Germinal center (tissue), 1 donor: ENCODE measurements at places on chromosomes 2 and 18.

- no peak for DNase-seq
Measured at GRCh38 chr18:11859903-11860407, 8.7 kb downstream of the CHMP1B start.

DNA sequence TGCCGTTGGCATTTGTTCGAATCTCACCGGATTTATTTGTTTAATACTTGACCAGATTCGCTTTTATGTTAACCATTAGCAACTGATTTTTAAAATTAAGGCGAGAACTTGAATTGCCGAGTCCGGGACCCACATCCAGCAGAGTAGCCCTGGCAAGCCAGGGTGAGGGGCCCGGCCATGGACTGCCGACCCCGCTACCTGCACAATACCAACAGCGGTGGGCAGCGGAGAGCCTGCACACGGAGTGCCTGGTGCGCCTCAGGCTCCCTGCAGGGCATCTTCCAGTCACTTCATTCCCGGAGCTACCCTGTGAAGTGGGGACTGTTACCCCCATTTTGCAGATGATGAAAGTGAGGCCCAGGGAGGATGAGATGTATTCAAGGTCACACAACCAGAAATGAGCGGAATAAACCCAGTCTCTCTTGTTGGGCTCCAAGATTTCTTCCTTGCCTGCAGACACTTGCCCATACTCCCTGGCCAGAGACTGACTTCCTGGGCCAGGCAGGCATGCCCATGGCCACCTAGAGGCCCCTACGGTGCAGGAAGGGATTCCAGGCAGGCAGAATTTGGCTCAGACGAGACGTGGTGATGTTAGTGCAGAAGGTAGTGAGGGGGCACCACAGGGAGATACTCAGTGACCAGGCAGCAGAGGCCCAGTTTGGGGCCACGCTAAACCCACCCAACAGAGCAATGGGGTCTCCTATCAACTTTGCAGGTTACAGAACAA, 2.9 kb downstream of the FBLN7 start:
- DNase-seq: no peak

DNA sequence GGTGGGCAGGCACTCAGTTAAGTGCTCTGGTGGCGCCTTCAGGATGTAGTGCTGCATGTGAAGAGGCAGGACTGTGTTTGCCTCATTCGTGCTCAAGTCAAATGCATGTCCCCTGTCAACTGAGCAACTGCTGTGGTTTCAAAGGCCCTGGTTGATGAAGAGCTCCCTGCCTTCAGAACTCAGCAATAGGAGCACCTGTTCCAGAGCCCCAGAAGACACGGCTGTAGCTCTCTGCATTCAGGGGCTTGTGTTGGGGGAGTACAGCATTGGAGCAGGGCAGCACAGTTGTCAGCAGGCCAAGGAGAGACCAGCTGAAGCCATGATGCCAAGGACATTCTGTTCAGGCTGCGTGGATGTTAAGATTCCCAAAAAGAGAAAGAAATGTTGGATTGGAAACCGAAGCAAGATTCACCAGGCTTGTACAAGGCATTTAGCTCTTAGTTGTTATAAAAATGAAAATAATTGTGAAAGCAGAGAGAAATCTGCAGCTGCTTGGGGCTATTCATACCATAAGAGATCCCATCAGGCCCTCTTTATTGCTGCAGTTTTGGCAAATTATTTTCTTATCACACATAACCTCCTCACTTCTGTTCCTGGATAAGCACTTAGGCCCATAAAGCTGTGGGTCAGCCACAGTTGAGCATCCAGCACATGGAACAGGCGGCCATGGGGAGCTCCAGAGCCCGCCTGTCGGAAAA, 252.4 kb upstream of the ZNF521 start:
- DNase-seq: no peak

DNA sequence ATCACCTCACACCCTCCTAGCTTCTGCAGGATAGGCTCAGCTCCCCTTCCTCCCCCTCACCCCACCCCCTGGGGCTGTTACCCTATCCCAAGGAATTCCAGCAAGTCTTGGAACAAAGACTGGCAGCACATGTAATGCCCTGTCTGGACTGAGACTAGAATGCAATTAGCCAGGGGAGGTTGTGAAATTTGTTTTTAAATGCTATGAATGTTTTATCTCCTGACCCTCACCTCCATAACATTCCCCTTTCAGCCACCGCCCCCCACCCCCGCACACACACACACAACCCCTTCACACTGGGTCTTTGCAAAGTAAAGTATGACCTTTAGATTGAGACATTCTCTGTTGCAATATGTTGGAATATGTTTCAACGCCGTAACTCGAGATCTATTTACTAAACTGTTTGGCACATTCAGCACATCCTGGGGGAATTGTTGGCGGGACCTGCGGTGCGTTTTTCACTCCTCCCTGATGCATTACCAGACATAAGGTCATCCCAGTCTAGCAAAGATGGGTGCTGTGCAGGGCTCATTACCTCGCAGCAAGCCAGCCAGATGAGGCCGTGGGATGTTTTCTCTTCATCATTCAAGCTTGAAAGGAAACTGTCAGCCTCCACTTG, 290.7 kb upstream of the SLC14A2 start:
- no peak for DNase-seq

DNA sequence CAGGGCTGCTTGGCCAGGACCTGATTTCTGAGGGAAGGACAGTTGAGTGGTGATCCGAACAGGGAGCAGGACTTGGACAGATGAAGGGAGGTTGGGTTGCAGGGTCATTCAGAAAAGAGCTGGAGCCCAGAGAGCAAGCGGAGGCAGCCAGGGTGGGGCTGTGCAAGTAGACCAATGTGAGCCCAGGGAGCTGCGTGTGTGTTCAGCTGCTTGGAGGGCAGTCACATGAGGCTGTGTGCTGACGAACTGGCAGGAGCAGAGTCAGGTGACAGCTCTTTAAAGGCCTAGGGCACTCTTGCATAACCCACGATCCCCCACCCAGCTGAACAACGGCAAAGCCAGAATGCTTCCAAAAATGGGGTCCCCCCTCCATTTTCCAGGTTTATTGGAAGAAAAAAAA, 4.6 kb upstream of the MLPH start:
- no peak for DNase-seq

- DNase-seq: no peak
Measured at GRCh38 chr2:149552226-149552625, 35.3 kb downstream of the MMADHC start.

GRCh38 chr18:29123706-29124530, 947.0 kb upstream of the CDH2 start:
- no peak for DNase-seq

DNA sequence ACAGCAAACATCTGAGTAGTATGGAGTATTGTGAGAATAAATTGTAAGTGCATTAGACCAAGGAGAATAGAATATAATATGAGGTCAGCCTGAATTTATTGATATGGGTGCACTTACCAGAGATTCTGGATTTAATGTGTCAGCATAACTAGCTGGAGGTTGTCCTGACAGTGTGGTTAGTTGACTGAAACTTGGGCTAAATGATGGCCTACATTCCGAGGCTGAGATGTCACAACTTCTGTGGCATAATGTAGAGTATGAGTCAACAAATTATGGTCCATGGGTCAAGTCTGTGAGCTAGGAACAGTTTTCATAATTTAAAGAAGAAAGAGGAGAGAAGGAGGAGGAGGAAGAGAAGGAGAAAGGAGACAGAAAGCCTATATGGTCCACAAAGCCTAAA, 127.6 kb downstream of the QPCT start:
- no peak for DNase-seq

DNA sequence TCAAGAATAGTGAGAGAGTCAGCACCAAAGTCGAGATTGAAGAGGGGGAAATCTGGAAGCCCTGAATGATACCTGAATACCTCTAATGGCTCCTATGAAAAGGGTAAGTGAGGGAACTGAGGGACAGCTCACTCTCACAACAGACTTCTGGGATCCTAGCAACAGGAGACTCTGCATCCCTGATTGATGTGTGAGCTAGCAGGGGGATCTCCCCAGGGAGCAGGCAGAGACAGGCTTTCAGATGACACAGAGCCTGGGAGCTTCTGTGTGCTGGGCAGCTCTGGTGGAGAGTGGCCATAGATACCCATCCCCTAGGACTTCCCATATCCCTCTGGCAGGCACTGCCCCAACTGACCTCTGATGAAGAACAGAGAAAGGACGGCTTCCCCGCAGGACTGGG, 206.2 kb downstream of the EXOC6B start:
- no peak for DNase-seq

DNA sequence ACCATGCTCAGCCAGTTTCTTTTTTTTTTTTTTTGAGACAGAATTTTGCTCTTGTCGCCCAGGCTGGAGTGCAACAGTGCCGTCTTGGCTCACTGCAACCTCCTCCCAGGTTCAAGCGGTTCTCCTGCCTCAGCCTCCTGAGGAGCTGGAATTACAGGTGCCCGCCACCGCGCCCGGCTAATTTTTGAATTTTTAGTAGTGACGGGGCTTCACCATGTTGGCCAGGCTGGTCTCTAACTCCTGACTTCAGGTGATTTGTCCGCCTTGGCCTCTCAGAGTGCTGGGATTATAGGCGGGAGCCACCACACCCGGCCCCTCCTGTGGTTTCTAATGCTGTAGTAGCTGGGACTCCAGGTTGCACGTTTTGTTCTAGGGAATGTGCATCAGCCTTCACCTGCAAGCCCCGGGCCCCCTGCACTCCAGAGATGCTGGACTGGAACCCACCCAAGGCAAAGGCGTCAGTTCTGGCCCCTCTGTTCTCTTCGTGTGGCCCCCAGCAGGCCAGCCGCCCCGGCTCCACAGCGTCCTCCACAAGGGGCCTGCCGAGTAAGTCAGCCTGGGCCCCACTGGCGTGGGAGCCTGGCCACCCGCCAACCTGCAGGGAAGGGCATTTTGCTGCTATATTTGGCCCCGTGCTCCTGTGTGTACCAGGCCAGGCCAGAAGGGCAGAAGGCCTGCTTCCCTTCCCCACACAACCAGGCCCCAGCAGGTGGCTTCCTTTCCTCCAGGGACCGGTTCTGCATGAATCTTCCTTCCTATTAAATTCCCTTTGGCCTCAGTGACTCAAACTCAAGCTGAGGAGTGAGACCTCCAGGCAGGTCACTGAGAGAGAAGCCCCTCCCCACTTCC, 25.7 kb upstream of the B3GNT7 start:
- DNase-seq: no peak

DNA sequence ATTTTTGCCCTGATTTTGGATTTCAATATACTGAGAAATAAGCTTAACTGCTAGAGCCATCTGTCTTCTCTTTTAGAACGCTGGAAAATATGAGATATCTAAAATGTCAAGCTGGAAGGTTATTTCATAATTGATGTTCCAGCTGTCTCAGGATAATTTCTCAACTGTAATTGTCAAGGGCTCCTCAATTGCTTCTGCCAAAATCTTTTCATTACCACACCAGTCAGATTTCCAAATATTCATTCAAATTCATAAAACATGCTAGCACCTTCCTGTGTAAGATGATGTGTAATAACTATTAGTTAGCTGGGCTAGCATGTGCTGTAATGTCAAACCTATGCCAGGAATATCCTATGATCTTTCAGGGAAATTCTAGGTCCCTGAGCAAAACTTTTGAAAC, 88.1 kb downstream of the TNFRSF11A start:
- no peak for DNase-seq

DNA sequence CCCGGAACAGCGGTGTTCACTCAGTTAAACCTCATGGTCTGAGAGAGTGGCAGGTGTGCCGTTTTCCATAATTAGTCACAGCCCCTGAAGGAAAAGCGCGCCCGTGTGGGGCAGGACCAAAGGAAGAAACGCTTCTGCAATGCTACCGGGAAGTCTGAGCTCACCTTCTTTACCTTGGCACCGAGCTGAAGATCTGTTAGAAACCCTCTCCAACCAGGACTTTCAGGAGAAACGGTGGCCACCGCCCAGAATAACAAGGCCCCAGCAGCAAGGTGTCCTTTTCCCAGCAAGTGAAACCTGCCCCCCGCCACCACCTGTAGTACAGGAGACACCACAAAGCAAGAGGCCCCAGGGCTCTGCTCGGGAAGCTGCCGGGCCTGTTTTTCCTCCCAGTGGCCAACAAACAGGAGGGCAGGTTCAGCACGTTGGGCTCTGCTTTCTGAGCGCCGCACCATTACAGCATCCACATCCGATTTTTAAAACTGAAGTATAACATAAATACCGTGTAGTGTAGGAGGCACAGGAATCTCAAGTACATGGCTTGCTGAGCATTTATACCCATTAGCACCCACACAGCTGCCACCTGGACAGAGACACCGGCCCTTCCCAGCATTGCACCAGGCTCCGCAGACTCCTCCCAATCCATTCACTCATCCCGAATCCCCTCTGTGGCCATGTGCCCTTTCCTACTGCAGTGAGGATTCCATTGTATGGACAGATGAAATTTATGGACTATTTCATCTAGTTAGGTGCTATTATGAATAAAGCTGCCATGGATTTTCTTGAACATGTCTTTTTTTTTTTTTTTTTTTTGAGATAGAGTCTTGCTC, 121.8 kb upstream of the RIOK3 start:
- DNase-seq: no peak
